ENCODE measurements at places on chromosomes 7 and 10.
A peak's percentile ranks its signal among the peaks of the same experiment; 100 is the strongest.

GRCh38 chr7:2134740-2135139 lies 98.0 kb downstream of the MAD1L1 start:
- DNase-seq: no peak

- DNase-seq: peak; percentile 29
Observed at GRCh38 chr7:127884066-127884559, 147.1 kb downstream of the LRRC4 start.

DNA sequence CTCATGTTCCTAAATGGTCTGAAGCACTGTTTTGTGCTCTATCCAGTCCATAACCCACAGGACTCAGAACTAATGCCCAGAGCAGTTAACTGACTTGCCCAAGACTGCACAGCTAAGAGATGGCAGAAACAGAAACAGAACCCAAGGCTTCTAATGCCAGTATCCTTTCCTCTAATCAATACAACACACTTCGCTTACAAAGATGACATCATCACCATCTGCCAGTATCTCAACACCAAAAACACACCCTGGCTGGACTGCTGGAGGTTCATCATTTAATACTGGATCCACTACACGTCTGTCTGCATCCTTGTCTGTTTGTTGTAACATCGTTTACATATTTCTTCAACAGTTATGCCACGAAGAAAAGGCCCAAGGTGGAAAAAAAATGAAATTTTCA lies 165.3 kb downstream of the SFMBT2 start:
- DNase-seq: no peak

GRCh38 chr10:1095498-1095897 lies 39.3 kb downstream of the WDR37 start:
- no peak for DNase-seq

DNA sequence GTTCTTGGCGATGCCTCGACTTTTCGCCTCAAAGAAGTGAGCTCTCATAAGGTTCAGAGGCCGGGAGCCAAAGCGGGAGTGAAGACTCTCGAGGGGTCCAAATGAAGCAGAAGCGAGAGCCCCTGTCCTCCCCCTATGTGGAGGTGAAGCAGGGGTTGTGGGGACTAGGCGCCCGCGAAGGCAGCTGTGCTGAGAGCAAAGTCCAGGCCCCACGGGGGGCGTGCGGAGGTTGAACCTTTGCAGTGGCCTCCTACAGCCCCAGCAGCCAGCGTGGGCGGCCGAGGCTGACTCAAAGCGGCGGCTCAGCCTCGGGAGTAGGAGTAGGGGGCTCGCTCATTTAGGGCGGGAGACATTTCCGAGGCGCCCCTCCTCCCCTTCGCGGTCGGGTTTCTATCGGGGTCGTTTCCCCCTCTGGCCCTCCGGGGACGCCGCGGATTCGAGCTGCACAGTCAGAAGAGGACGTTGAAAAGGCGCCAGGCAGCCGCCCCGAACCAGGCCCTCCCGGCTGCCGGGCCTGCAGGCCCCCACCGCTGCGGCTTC lies 553 bp upstream of the ADD3 start:
- no peak for DNase-seq

- no peak for DNase-seq
Observed at GRCh38 chr7:67348171-67348570, 351.5 kb downstream of the TYW1 start.

DNA sequence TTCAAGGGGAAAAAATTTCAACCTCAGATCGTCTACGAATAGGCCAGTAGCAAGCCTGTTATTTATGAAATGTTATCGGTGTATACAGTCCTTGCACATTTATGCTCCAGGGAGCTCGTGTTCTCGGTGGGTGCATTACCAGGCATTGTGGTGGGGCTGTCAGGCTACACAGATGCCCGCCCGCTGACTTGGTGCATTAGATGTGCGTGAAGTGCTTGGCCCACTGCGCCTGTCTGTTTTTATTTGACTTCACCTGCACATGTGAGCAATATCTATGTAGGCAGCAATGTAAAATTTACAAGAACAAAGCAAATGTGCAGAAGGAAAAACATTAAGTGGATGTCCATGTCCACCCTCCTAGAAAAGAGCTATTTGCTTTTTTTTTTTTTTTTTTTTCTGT lies 2.8 kb downstream of the FOXK1 start:
- DNase-seq: no peak

DNA sequence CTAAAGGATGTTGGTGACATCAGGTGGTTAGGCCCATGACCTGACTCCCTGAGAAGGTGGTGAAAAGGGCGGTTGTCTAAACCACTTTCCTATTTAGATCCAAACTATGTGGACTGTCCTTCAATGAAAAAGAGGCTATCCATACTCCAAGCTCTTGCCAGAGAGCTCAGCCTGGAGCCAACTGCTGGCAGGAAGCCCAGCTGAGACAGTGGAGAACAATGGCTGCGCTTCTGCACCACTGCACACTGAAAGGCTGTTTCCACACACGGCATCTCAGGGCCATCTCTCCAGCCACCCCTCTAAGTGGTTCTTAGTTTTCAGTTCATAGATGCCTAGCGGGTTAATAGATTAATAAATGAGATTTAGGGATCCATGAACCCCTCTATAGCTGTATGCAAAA lies 488.8 kb upstream of the ZMIZ1 start:
- peak; percentile 69 for DNase-seq

GRCh38 chr7:56110611-56111010 lies 4.3 kb upstream of the CHCHD2 start:
- DNase-seq: no peak

DNA sequence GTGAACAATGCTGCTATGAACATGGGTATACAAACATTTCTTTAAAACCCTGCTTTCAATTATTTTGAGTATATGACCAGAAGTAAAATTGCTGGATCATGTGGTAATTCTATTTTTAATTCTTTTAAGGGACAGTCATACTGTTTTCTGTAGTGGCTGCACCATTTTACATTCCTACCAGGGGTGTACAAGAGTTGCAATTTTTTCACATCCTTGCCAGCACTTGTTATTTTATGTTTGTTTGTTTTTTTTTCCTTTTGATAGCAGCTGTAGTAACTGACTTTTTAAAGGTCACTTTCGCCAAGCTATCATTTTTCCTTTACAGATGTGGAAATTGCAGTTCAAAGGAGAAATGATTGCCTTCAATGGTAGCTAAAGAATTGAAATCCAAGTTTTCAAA lies 99.5 kb downstream of the GPR85 start:
- DNase-seq: no peak

DNA sequence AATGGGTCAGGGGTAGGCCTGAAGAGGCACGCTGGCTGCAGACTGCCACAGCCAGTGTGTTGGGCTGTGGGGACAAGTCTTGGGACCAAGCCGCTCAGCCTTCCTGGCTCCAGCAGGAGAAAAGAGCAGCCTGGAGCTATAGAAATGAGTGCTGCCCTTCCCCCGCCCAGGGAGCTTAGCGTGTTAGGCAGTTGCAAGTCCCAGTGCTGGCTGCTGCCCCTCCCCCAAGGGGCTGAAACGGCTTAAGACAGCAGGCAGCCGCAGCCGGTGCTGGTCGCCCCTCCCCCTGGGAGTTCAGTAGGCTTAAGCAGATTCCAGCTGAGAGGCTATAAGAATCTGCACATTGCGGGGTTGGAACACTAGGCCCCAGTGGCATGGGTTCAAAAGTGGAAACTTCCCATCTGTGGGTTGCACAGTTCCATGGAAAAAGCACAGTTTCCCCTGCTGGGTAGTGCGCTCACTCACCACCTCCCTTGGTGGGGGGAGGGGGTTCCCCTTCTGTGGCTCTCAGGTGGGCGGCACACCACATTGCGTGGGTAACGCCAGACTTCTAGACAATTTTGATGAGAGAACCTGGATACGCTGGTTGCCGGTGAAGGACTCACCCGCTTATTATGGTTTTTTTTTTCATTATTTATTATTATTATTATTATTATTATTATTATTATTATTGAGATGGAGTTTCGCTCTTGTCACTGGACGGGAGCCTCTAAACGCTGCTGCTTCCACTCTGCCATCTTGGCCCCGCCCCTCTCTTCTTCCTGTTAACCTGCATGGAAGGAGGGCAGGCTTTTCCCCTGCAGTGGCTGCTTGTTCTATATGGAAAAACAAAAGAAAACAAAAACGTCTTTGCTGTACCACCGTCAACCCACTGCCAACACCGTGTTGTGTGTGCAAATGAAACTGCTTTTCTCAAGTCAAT lies 151.1 kb downstream of the CXCL12 start:
- peak; percentile 79 for DNase-seq

GRCh38 chr7:115701141-115701540 lies 329.4 kb downstream of the TFEC start:
- no peak for DNase-seq

GRCh38 chr10:129631006-129631405 lies 164.0 kb downstream of the MGMT start:
- no peak for DNase-seq

DNA sequence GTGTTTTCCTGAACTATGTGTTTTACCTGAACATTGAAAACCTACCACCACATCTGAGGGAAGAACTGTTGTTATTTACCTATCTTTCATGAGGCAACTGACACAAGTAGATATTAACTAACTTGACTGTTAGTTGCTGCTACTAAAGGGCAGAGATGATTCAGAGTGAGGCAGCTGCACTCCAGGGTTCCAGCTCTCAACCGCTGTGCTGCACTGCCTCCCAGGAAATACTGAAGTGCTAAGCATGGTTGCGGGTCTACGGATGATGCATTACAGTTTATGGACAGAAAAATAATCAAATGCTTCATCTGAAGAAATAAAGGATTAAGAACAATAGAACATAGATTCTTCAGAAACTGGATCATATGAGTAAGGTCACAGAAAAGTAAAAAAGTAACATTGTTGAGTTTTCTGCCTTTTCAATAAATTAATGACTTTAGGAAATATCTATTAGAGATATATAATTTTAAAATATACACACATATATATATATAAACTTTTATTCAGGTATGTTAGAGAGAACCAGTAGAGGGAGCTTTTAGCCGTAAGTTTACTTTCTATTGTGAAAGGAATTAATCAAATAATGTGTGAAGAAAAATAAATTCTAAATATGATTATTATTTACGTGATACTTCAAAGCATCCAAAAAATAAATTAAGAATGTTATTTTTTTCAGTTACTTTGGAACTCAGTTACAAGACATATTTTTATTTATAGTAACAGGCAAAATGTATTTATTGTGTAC lies 620.0 kb downstream of the CNTNAP2 start:
- DNase-seq: no peak

DNA sequence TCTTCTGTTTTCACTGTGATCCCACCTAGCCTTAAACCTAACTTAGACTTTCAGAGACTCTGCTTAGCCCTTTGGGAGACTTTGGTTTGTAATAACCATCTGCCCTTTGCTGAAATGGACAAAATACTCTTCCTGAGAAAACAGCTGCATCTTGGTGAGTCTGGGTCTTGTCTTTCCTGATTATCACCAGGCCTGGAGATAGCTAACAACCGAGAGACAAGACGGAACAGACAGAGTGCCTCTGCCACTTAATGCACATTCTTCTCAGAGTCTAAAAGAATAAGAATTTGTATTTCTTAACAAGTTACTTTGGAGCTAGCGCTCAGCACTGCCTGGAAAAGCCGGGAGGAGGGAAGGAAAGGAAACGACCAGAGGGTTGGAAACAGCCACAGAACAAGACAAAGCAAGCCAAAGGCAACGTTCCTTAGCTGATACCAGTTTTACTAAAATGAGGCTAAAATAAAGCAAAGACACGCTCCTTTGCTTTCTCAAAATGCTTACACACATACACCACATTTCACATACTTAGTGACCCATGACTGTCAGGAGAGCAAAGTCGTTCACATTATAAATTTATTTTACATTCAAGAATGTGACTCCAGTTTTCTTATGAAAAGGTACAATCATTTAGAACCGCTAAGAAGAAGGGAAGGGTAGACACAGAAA lies 70.3 kb upstream of the DGKI start:
- no peak for DNase-seq

GRCh38 chr7:38775506-38776175 lies 133.3 kb downstream of the VPS41 start:
- DNase-seq: no peak

GRCh38 chr7:52017802-52018679 lies 701.4 kb upstream of the COBL start:
- DNase-seq: no peak

GRCh38 chr10:12201543-12201942 lies 5.6 kb downstream of the CDC123 start:
- no peak for DNase-seq

DNA sequence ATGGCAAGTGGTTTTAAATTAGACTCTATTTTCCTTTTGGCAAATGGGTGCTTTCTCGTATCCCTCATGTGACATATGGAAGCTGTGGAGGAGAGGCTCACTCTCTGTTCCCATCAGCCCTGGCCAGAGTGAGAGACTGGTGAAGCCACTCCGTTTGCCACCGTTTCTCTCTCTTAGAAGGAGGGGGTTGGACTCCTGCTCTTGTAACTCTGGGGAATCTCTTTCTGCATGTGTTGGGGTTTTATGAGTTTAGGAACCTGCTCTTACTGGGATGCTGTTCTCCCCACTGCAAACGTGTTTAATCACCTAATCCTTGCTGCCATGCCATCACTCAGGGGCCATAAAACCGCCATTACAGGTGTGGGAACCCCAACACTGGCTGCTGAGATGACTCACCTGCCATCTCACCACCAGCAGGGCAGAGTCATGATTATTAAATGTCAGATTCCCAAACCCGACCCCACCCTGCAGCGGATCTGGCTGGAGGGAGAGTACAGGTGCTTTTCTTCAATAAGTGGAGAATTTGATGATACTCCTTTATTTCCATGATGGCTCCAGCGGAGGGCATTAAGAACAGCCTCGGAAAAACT lies 103.2 kb downstream of the ADCY1 start:
- DNase-seq: no peak

- no peak for DNase-seq
Observed at GRCh38 chr10:60082744-60083344, 176.5 kb upstream of the CCDC6 start.

- DNase-seq: no peak
Observed at GRCh38 chr7:135571834-135572233, 14.1 kb downstream of the NUP205 start.

DNA sequence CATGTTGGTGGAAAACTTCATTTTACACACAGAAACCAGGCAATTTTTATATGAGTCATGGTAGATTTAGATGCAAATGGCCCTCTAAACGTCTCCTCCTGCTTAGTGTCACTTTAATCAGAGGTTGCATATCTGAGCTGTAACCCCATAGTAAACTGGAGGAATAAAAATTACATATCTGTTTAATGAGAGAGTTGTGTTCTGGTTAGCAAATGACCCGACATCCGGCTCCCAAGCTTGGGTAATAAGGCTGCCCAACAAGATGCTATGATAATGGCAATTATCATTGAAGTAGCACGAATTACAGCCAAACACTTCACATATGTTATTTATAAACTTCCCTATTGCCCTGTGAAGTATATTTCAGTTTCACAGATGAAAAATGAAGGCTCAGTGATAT lies 10.6 kb upstream of the ADAM12 start:
- no peak for DNase-seq

- no peak for DNase-seq
Observed at GRCh38 chr7:18941207-18941606, 176.2 kb downstream of the TWIST1 start.

- peak; percentile 30 for DNase-seq
Observed at GRCh38 chr10:72186258-72186981, 29.4 kb upstream of the ANAPC16 start.

- no peak for DNase-seq
Observed at GRCh38 chr10:78991187-78991586, 77.6 kb upstream of the ZMIZ1 start.

- DNase-seq: no peak
Observed at GRCh38 chr7:90708841-90709317, 112.8 kb downstream of the CDK14 start.

Data from right hindlimb (tissue), 1 donor.